ENCODE measurements at places on chromosomes 4 and X.

GRCh38 chr4:84319124-84319523 lies 180.0 kb downstream of the NKX6-1 start:
- no peak for DNase-seq

GRCh38 chr4:54909961-54910360 lies 215.4 kb downstream of the KDR start:
- DNase-seq, result no peak

DNA sequence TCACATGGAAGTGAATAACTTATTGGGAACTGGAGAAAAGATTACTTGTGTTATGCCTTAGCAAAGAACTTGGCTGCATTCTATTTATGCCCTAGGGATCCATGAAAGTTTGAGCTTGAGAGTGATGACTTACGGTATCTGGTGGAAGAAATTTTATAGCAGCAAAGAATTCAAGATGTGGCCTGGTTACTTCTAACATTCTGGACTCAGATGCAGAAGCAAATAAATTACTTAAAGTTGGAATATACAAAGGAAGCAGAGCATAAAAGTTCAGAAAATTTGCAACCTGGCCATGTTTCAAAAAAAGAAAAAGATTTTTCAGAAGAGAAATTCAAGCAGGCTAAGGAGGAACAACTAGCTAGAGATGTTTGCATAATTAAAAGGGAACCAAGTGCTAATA lies 252.3 kb upstream of the WDFY3 start:
- no peak for DNase-seq

DNA sequence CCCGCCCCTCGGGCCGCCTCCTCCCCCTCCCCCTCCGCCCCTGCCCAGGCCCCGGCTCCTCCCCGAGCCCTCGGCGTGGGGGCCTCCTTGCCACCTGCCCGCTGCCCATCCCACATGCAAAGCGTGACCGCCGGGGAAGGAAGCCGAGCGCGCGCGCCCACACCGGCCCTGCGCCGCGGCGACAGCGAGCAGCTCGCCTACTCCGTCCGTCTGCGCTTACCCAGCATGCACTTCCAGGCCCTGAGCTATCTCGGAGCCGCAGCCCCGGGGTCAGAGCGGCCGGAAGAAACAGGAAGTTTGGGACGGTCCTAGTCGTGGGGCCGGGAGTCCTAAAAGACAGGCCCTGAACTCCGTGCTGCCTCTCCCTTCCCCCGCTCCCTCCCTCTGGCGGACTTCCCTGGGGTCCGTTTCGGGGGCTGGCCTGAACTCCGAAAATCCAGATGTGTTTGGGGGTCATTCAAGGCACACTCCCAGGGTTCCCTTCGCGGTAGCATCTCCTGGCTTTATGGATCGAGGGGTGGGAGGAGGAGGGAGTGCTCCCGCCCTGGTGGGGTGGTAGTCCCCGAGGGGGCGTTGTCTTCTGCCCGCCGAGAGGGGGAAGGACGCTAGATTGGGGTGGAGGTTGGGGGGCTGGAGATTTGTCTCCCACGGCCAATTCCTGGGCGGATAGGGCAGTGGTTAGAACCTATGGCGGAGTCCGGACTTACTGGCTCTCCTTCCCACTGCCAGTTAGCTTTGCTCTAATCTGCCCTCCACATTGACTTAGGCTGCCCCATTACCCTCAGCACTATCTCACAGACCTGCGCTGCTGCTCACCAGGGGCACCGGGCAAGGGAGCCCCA lies 25.0 kb upstream of the BCORL1 start:
- DNase-seq, result no peak

DNA sequence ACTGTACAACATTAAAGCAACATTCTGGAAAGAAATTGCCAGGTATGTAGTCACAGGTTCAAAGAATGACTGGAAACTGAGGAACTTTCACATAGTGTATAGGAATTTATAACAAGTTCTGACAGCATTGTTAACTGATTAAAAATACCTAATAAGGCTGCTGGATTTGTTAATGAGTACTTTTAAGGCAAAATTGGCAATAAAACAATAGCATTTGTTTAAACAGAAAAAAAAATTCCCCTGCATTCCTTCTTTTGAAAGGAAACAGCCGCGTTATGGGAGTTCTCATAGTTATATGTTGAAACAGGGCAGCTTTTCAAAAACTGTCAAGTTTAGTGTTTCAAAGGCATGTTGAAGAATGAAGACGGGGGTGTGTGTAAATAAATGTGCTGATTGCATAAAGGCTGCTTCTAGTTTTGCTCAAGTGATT lies 282.5 kb upstream of the FAT1 start:
- DNase-seq, result no peak

DNA sequence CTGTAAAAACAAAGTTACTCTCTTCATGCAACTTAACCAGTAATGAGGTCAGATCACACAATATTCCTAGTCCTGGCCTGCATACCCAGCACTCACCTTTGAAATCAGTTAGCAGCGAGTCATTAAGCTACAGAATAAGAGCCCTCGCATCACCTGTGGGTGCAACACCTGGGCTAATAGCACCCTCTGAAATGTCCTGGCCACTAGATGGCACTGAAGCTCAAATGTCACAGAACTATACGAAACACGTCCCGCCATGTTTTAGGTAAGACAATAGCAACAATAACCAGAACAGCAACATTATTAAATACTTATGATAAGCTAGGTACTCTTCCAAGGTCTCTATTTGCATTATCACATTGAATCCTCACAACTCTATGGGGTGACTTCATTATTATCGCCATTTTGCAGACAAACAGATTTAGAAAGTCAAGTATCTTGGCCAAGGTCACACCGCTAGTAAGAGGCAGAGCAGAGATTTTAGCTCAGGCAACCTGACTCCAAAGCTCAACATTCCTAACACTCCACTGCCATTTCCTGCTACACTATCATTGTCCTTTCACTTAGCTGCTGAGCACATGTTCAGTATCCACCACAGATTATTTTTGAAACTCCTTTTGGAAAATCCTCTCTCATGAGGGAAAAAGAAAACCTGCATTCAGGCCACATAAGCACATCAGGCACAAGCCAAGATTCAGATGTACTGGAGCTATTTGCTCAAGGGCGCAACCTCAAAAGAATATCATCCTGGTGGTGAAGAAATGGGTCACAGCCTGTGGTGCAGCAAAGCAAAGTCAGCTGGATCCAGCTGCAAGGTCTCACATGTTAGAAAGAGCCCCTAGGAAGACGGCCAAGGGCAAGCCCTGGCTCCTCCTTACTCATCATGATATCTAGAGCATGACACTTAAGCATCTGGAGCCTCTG lies 59.5 kb upstream of the KDR start:
- peak; percentile 2 for DNase-seq

DNA sequence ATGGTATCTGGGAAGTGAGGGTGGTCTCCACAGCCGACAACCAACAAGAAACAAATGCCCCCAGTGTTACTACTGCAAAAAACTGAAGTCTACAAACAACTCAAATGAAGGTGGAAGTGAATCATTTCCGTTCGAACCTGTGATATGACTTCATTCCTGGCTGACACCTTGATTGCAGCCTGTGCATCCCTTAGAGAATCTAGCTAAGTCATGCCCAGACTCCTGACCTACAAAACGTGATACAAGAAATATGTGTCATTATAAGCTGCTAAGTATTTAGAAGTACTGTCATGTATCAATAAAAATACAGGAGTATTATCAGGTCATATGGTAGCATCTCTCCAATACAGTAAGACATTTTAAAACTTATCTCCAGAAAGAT lies 959.7 kb upstream of the LCORL start:
- DNase-seq, result no peak

DNA sequence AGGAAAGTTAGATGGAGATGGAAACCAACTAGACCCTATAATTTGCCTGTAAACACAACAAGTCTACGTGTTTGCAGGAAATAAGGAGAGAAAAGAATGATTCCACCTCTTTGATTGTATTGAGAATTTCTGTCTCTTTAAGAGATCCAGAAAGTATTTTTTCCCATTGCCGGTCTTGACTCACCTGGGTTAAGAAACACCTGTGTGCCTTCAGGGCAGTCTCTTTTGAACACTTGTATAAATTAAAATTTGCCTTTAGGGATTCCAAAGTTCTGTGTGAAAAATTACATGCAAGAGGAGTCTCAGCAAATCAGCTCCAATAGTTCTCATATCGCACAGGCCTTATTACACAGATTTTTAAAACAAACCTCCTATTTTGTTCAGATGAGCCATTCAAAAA lies 46.0 kb upstream of the SMAD1 start:
- no peak for DNase-seq

DNA sequence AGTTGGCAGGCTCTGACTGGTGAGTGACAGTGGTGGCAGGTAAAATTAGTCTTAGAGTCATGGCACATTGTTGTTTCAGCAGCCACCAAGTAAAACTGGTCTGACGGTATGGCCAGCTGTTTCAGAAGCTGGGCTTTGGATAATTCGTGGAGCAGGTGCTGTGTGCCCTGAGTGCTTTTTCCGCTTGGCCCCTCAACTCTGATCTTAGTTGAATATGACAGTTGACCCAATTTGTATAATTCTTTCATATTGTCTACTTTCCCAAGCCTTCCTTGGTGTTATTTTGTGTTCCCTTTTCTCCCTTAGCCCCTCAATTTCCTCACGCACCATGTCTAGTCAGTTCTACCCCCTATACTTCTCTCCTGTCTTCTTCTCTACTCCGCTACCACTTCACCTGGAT lies 32.0 kb downstream of the CDS1 start:
- no peak for DNase-seq

DNA sequence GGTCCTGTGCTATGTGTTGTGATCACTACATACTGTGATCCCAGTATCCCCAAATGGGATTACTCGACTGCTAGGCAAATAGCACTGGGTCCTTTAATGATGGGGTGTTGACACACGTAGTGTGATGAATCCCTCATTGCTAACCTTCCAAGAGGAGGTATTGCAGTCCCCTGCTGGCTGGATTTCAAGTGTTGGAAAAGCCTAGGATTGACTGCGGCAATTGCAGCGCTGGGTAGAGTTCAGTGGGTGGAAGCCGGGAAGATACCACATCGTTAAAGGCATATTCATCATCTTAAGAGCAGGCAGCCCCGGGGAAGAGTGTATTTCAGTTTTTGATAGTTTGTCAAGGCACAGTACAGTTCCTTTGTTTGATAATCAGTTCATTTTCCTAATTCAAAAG lies 159.9 kb downstream of the TRIML1 start:
- DNase-seq, result no peak

DNA sequence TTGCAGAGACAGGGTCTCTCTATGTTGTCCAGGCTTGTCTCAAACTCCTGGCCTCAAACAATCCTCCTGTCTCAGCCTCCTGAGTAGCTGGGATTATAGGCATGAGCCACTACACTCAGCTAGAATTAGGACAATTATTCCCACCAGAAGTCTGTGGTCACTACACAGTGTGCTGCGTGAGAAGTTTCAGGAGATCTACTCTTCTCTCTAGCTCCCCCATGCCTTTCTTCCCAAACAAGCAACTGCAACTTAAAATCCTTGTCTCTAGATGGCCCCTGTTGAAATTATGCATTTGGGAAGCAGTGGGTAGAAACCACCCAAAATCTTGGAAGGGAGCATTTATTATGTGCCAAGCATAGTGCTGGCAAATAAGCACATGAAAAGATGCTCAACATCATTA lies 21.1 kb upstream of the MAP7D3 start:
- no peak for DNase-seq

DNA sequence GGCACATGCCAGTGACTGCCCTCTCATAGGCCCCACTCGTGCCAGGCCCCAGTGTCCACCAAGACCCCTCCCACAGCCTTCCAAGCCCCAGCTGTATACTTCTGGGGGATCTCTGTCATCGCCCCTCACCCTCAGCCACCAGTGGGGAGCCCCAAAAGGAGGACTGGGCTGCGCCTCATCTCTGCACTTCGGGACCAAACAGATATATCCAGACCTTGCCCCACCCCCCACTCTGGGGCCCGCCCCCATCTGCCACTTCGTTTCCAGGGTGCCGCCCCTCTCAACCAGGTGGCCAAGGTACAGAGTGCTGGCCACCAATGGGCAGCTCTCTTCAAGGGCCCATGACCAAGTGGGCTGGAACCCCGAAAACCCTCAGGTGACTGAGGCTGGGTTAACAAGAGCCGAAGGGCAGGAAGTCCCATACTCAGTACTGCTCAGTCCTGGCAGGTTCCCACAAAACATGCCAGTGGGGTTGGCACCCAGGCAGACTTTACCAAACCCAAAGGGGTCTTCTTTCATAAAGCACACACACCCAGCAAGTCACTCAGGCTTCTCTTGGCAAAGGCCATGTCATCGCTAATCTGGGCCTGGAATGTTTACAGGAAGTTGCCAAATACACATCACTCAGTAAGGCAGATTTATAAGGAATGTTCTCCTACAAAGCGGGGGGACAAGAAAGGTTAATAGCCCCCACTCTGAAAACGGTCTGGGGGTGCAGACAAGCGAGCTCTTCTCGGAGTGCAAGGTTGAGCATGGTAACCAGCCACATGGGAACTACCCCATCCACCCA lies 4.4 kb downstream of the ZFYVE28 start:
- peak; percentile 37 for DNase-seq

DNA sequence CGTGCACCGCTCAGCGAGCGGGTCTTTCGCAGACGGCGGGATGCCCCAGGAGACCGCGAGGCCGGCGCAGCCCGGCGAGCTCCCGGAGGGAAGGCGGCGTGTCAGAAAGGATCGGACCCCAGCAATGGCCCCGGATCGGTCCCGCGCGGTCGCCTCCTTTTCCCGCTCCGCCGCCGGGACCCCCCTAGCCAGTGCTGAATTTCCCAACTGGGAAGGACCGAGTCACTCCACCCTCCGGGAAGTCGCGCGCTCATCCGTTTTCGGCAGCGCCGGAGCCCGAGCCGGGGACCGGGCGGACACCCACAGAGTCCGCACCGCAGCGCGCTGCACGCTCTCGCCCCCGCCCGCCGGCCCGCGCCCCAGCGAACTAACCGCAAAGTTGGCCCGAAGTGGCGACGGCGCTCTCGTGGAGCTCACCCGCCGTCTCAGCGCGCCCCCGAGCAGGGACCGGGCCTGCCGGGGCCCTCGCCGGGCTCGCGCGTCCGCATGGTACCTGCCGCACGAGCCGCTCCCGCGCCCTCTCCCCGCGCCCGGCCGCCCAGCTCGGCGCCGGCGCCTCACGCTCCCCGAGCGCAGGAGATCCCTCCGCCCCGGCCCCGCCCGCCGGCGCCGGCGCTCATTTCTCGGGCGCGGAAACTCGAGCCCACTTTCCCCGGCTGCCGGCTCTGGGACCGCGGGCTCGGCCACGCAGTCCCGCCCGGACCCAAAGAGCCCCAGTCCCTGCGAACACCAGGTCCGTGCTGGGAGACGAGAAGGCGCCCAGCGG lies at the start of gene FAT1:
Gene FAT1, minus strand, starts transcription at position 565 of the 766 bp plus-strand sequence. CDS start 14,029 bp downstream, outside the sequence.
- no peak for DNase-seq

GRCh38 chrX:66001596-66001995 lies 38.3 kb downstream of the VSIG4 start:
- DNase-seq, result no peak

DNA sequence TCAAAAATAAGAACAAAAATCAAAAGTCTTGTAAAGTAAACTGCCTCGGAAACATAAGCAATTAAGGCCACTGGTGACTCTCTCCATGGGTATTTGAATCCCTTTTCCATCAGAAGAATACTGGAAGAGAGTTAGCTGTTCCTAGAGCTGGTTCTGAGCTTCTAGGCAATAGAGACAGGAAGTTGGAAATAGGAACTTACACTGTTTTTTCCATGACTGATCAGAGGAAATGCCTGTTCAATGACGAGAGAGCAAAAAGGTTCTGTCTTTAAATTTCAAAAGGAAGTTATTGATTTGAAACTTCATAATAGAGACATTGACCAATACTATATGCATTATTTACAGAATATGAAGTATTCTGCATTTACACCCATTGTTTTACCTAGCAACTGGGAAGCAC lies 503.5 kb upstream of the ARX start:
- no peak for DNase-seq

GRCh38 chr4:166724369-166724768 lies 509.9 kb downstream of the SPOCK3 start:
- DNase-seq, result no peak

Measured in CD4-positive, alpha-beta memory T cell (primary cell).